Sciatic nerve (tissue), 2 donors: ENCODE measurements at places on chromosomes 13 and 19.

- peak; percentile 92 for DNase-seq
Observed at GRCh38 chr19:15449620-15450527, at the start of gene WIZ. Gene WIZ (minus strand): TSS chr19:15449956. CDS start chr19:15448307, 1,649 bp downstream.

GRCh38 chr19:49205114-49205513 is 47.5 kb downstream of the TRPM4 start:
- no peak for DNase-seq

DNA sequence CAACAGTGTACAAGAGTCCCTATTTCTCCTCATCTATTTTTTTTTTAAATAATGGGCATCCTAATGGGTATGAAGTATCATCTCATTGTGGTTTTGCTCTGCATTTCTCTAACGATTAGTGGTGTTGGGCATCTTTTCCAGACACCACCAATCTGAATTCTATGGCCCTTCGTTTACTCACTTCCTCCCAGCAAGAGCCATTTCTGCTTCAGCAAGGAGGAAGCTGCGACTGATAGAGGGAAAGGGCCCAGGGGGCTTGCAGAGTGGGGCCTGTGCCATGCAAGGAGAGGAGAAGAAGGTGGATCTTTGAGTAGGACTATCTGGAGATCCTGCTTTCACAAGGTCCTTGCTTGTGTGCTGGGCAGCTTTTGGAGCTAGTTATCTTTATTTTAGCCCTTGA is 58.0 kb downstream of the USPL1 start:
- no peak for DNase-seq

DNA sequence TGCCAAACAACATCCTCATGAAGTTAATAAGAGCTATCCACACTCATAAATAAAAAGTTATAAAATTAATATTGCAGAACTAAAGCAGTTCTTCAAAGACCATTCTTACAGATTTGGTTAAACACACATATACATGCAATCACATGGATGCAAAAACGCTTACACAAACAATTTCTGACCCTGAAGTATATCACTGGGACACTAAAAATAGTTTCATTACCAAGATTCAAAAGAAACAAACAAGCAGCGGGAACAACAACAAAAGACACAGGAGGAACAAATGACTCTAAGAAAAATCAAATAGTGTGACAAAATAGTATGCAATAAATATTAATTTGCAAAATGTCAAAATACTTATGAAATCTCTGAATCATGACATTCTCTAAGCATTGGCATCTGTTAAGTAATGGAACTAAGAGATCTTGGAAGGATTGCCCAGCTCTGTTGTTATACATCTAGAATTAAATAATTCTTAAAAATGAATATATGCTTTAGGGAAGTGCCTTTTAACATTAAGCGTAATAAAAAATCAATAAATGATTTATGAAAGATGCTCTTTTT is 132.2 kb downstream of the PCDH9 start:
- no peak for DNase-seq

DNA sequence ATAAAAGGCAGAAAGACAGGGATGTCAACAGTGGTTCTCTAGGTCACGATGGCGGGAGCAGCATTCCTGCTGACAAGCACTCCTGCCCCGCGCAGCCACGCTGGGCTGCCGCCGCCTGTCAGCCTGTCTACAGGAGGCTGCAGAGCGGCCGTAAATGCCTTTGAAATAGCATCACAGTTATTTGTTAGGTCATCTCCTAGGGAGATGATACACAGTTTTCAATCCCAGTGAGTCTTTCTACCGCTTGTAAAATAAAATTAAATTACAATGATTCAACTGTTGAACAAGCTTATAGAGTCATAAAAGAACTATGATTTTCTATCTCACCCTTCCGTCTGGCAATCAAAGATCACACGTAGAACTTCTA is 7.3 kb upstream of the SLC7A9 start:
- no peak for DNase-seq

GRCh38 chr13:108146642-108147041 is 68.7 kb downstream of the LIG4 start:
- no peak for DNase-seq

DNA sequence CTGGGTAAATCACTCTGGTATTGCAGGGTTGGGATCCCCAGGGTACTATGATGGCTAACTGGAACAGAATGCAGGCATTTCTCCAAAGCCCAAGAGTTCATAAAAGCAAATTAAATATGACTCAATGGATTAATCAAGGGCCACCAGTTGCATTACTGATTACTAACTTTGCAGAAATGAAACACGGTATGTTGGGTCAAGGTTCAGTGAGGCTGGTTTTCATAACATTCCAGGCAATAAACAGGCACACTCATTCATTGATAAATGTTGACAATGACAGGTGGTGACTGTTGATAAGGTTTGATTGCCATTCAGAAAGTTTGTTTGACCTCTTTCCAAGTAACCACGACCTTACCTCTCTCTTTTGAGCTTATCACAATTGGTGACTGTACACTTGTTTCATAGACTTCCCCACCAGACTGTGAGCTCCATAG is 506 bp upstream of the AP1M1 start:
- peak; percentile 4 for DNase-seq

GRCh38 chr19:29504454-29504853 is 21.3 kb upstream of the VSTM2B start:
- no peak for DNase-seq
